ENCODE measurements at places on chromosomes 3 and 15. TPM values are rescaled to one million over a fixed set of nuclear protein-coding genes. Genes with fewer than 3 reads are reported as not detected.

LTF gene
- not detected for total RNA-seq

GRCh38 chr3:142088522-142088921, 60.8 kb downstream of the TFDP2 start:
- no peak overlapping the region for H3K27ac ChIP-seq
- no peak overlapping the region for H3K4me3 ChIP-seq
- H3K27me3 ChIP-seq, result peaks cover 1% of the 10 kb centered on the region
- no peak for DNase-seq
- no peaks in the 10 kb centered on the region for H3K4me1 ChIP-seq

SST gene
- total RNA-seq, result not detected

- H3K4me3 ChIP-seq, result no peak overlapping the region
- DNase-seq, result no peak
- H3K4me1 ChIP-seq, result peaks cover 8% of the 10 kb centered on the region
- H3K27me3 ChIP-seq, result no peaks in the 10 kb centered on the region
- no peak overlapping the region for H3K27ac ChIP-seq
These were observed 91.4 kb downstream of the FBN1 start for GRCh38 chr15:48554112-48554511.

DNA sequence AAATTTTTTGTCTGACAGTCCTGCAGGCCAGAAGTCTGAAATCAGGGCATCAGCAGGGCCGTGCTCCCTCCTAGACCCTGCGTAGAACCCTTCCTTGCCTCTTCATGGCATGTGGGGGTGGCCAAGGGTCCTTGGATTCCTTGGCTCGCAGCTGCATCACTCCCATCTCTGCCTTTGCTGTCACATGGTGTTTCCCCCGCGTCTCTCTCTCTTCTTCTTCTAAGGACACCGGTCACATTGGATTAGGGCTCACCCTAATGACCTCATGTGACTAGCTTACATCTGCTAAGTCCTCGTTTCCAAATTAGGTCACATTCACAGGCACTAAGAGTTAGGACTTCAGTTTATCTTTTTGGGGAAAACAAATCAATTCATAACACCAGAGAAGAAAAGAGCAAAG, 12.0 kb downstream of the SLCO3A1 start:
- H3K4me3 ChIP-seq, result no peak overlapping the region
- no peaks in the 10 kb centered on the region for H3K27me3 ChIP-seq
- DNase-seq, result no peak
- H3K4me1 ChIP-seq, result peaks cover 10% of the 10 kb centered on the region

- no peaks in the 10 kb centered on the region for H3K27me3 ChIP-seq
- no peaks in the 10 kb centered on the region for H3K36me3 ChIP-seq
- peak; percentile 14 for DNase-seq
- peak overlapping the region; percentile 40 for H3K27ac ChIP-seq
- no peaks in the 10 kb centered on the region for H3K4me1 ChIP-seq
- peak overlapping the region; percentile 88 for H3K4me3 ChIP-seq
These were observed 30.8 kb upstream of the SLC25A36 start for GRCh38 chr3:140910860-140911259.

CLSTN2 gene
- total RNA-seq, result 0.74 TPM

DNA sequence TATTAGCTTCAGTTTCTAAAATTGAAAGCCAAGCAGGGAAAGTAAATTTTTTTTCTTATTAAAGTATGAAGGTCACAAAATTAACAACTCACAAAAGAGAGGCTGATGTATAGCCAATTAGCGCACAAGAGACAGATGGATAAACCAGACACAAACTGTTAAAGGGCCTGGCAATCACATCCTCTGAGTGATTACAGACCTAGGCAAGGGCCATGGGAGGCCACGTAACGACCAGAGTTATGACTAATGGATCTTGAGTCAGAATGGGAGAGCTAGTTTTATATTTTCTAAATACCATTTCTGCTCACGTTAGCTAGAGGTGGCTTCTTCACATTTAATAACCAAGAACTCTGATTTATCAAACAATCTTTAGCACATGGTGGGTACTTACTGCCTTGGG, 17.8 kb upstream of the SCAMP5 start:
- peaks cover 5% of the 10 kb centered on the region for H3K36me3 ChIP-seq
- H3K27me3 ChIP-seq, result peaks cover 2% of the 10 kb centered on the region
- H3K4me1 ChIP-seq, result peaks cover 22% of the 10 kb centered on the region
- H3K4me3 ChIP-seq, result no peak overlapping the region
- H3K27ac ChIP-seq, result no peak overlapping the region
- no peak for DNase-seq

KLHL6 gene
- total RNA-seq, result 46.1 TPM

DNA sequence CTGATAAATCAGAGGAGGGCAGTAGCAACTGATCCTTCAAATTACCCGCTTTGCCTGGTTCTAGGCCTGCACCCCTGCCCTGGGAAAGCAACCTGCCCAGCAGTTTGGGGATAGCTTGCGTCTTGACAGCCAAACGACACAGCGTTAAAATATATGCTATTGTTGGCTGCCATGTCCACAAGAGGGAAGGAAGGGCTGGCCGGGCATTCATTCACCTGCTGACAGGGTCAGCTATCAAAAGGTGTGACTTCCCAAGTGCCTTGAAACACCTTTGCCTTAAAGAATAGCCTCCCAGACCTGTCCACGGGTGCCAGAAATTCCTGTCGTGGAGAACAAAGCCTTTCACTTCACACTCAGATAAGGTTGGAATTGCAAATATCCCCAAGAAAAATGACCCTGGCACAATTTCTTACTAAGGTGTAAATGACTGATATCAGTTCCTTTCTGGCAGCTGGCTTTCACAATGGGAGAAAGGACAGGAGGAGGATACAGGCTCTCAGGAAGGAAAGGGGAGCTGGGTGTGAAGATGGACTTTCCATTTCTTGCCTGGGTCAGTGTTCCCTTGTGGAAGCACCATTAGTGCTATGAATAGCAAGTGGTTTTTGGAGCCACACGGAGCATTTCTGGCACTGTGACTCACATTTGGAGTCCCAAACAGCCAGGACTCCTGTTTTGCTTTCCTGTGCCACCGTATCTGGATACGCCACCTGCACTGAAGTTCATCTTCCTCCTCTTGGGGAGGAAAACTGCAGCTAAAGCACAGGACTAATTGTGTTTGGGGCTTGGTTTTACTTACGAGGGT, 19.2 kb downstream of the ALDH1A3 start:
- H3K27ac ChIP-seq, result no peak overlapping the region
- no peak for DNase-seq
- no peaks in the 10 kb centered on the region for H3K27me3 ChIP-seq

CSK gene
- total RNA-seq, result 100 TPM

GRCh38 chr3:131796111-131796510, 238.7 kb downstream of the CPNE4 start:
- H3K4me1 ChIP-seq, result peaks cover 7% of the 10 kb centered on the region
- no peak for DNase-seq
- no peaks in the 10 kb centered on the region for H3K36me3 ChIP-seq
- no peaks in the 10 kb centered on the region for H3K27me3 ChIP-seq

- no peaks in the 10 kb centered on the region for H3K36me3 ChIP-seq
- peak overlapping the region; percentile 52 for H3K27ac ChIP-seq
- H3K4me3 ChIP-seq, result no peak overlapping the region
These were observed 1042.0 kb downstream of the ROBO1 start for GRCh38 chr3:78725703-78726246.

BCHE gene
- 3.1 TPM for total RNA-seq

DNA sequence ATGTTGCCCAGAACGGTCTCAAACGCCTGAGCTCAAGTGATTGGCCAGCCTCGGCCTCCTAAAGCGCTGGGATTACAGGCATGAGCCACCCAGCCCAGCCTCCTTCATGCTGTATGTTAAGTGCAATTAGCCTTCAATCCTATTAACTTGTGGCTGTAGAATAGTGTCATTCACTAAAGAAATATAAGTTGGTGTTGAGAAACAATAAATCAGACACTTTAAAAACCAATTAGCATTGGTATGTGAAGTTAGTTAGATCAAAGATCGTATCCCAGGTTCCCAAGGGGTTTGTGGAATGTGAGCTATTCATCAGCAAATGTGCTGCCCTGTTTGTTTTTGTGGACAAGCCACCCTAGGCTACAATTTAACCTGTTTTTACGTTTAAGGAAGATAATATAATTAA, 11.0 kb upstream of the PIK3CB start:
- H3K27me3 ChIP-seq, result no peaks in the 10 kb centered on the region
- no peak overlapping the region for H3K27ac ChIP-seq
- no peaks in the 10 kb centered on the region for H3K4me1 ChIP-seq
- no peak for DNase-seq
- H3K4me3 ChIP-seq, result no peak overlapping the region

- no peaks in the 10 kb centered on the region for H3K4me1 ChIP-seq
- no peak for DNase-seq
These were observed 38.4 kb downstream of the PAQR5 start for GRCh38 chr15:69337138-69337537.

ZDHHC3 gene
- total RNA-seq, result 135 TPM

MAP1A gene
- total RNA-seq, result 1.8 TPM

TMEM266 gene
- total RNA-seq, result 8.1 TPM

- no peak for DNase-seq
- H3K4me3 ChIP-seq, result no peak overlapping the region
- no peak overlapping the region for H3K27ac ChIP-seq
- peaks cover 14% of the 10 kb centered on the region for H3K27me3 ChIP-seq
These were observed 58.3 kb upstream of the TMEM115 start for GRCh38 chr3:50417637-50418033.

RTP4 gene
- total RNA-seq, result not detected

GASK1A gene
- total RNA-seq, result 0.72 TPM

CCDC39 gene
- total RNA-seq, result 0.46 TPM

CFAP100 gene
- total RNA-seq, result not detected

DNA sequence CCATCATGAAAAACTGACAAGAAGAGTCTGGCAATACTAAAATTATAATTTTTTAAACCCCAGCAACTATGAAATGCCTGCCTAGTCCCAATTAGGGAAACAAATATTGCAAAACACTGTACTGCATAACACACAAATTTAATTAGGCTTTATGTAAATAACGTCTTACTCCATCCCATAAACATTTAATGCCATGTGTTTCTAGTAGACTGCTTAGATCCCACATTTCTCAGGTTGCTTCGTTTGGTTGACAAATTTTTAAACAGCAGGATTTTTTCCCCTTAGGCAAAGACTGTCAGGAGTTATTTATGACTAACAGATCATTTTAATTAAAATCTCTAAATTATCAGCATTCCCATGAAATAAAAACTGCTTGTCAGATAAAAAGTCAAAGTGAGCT, 29.9 kb downstream of the EIF2AK4 start:
- DNase-seq, result no peak
- H3K4me1 ChIP-seq, result no peaks in the 10 kb centered on the region
- H3K36me3 ChIP-seq, result peaks cover 11% of the 10 kb centered on the region
- H3K27ac ChIP-seq, result no peak overlapping the region
- no peaks in the 10 kb centered on the region for H3K27me3 ChIP-seq

GRCh38 chr3:131361464-131362421, 19.8 kb upstream of the NUDT16 start:
- peak; percentile 56 for DNase-seq
- H3K27me3 ChIP-seq, result peaks cover 5% of the 10 kb centered on the region
- H3K36me3 ChIP-seq, result peaks cover 3% of the 10 kb centered on the region
- H3K27ac ChIP-seq, result peak overlapping the region; percentile 54
- H3K4me1 ChIP-seq, result peaks cover 14% of the 10 kb centered on the region

GRCh38 chr15:73687351-73687750, 3.2 kb downstream of the CD276 start:
- peaks cover 7% of the 10 kb centered on the region for H3K27me3 ChIP-seq
- peaks cover 51% of the 10 kb centered on the region for H3K4me1 ChIP-seq
- no peak overlapping the region for H3K27ac ChIP-seq
- H3K4me3 ChIP-seq, result peak overlapping the region; percentile 72

C3orf62 gene
- total RNA-seq, result 3.8 TPM

- no peak for DNase-seq
- no peak overlapping the region for H3K4me3 ChIP-seq
- H3K27me3 ChIP-seq, result peaks cover 1% of the 10 kb centered on the region
- H3K27ac ChIP-seq, result no peak overlapping the region
- H3K36me3 ChIP-seq, result no peaks in the 10 kb centered on the region
- H3K4me1 ChIP-seq, result no peaks in the 10 kb centered on the region
These were observed 60.3 kb upstream of the TP63 start for GRCh38 chr3:189570916-189571315.

MESP1 gene
- not detected for total RNA-seq

SERINC4 gene
- not detected for total RNA-seq

C3orf85 gene
- not detected for total RNA-seq

GRCh38 chr3:127370906-127371305, 83.1 kb upstream of the PRR20G start:
- no peak overlapping the region for H3K27ac ChIP-seq
- no peaks in the 10 kb centered on the region for H3K36me3 ChIP-seq
- peaks cover 7% of the 10 kb centered on the region for H3K27me3 ChIP-seq

DNA sequence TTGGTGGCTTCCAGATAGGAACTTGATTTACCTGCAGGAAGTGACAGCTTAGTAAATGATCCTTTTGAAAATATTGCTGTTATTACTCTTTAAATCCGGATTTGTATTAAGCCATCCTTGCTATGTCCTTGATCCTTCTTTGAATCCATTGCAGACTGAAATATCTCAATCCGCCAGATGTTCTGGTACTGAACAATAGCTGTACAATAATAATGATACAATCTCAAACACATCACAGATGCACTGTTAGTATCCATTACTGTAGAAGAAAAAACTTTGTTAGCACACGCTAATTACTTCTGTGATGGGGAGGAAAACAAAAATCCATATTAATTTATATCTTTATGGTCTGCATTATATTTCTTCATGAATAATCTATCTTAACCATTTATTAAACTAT, 202.3 kb downstream of the CNTN4 start:
- H3K27ac ChIP-seq, result no peak overlapping the region
- DNase-seq, result no peak
- H3K4me1 ChIP-seq, result no peaks in the 10 kb centered on the region
- H3K27me3 ChIP-seq, result no peaks in the 10 kb centered on the region
- H3K4me3 ChIP-seq, result no peak overlapping the region

DNA sequence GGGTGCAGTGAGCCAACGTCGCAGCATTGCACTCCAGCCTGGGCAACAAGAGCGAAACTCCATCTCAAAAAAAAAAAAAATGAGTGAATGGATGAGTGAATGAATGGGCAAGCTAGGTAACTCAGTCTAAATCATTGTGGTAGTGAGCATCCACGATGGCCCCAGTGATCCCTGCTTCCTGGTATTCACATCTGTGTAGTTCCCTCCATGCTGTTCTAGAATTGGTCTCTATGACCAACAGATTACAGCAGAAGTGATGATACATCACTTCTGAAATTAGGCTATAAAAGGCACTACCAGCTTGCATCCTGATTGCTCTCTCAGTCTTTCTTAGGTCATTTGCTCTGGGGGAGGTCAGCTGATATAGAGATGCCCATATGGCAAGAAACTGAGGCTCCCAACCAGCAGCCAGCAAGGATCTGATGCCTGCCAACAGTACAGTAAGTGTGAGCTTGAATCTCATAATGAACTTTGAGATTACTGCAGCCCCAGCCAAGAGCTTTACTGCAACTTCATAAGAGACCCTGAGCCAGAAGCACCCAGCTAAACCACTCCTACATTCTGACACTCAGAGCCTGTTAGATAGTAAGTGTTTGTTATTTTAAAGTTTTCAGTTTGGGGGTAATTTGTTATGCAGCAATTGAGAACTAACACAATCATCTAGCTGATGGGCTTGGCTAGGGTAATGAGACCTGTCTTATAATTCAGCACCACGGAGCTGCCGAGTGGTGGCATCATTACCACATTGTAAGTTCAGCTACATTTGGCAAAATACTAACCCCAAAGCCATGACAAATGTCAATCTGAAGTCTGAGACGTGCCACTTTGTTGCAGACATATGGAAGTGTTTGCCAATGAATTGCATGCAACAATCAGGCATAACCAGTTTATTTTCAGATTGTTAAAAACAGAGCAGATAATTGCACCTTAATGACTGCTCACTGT, 53.0 kb downstream of the KLHL6 start:
- H3K27me3 ChIP-seq, result peaks cover 1% of the 10 kb centered on the region
- peaks cover 3% of the 10 kb centered on the region for H3K4me1 ChIP-seq
- H3K36me3 ChIP-seq, result peaks cover 72% of the 10 kb centered on the region

SNX1 gene
- total RNA-seq, result 128 TPM

IL5RA gene
- not detected for total RNA-seq

CCR3 gene
- total RNA-seq, result not detected

Data from endothelial cell (in vitro differentiated cells).